Testis (tissue), 5 donors: ENCODE measurements at places on chromosomes 2 and 18.

GRCh38 chr2:19860022-19860421, 41.8 kb downstream of the TTC32 start:
- DNase-seq, result no peak

DNA sequence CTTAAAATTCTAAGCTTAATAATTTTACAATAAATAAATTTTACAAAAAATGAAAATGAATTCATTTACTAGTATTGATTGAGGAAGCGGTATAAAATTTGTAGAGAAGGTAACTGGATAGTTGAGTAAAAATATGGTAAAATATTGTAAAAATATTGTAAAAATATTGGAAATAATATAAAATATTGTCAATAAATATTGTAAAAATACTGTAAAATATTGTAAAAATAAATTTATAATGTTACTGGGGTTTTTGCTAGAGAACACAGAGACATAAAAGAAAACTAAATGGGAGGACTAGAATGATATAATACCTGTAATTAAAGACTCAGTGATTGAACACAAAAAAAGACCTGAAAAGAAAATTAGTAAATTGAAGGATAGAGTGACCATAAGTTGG, 546.3 kb upstream of the NETO1 start:
- no peak for DNase-seq

- no peak for DNase-seq
Observed at GRCh38 chr2:23953625-23954024, 13.4 kb downstream of the UBXN2A start.

DNA sequence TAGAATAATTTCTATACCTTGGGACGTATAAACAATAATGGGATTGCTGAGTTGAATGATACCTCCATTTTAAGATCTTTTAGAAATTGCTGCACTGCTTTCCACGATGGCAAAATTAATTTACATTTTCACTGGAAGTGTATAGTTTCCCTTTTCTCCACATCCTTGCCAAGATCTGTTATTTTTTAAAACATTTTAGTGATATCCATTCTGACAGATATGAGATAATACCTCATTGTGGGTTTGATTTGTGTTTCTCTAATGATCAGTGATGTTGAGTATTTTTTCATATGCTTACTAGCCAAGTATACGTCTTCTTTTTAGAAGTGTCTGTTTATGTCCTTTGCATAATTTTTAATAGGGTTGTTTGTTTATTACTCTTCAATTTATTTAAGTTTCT, 908.5 kb upstream of the CNTNAP5 start:
- DNase-seq, result no peak

DNA sequence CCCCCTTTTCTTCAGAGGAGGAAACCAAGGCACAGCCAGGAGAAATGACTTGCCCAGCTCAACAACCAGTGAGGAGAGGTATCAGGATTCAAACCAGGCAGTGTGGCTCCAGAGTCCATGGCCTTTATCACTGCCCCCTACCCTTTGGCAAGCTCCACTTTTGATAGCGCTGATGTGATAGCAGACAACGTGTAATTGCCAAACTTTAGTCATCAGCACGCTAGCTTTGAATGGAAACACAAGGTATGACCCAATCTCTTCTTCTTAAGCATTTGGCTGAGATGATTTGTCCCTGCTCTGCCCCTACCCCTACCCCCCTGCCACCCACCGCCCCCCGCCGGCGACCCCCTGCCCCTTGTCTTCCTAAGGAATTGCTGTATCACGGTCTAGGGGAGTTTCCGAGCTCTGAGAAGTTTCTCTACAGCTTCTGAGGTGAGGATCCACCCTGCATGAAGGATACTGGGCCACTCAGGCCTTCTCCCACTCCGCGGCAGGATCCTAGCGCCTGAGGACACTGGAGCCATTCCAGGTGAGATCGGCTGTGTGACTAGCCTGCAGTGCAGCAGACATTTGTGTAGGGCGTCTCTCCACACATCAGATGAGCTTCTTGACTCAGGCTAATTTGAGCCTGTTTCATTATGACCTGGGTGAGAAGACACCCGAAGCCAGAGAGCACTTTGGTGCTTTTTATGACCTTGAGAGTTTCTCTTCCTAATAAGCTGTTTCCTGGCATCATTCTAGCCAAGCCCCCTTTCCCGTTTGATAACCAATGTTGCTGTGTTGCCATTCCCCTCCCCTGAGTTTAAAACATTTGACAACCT, 75.1 kb upstream of the MAP4K4 start:
- no peak for DNase-seq

DNA sequence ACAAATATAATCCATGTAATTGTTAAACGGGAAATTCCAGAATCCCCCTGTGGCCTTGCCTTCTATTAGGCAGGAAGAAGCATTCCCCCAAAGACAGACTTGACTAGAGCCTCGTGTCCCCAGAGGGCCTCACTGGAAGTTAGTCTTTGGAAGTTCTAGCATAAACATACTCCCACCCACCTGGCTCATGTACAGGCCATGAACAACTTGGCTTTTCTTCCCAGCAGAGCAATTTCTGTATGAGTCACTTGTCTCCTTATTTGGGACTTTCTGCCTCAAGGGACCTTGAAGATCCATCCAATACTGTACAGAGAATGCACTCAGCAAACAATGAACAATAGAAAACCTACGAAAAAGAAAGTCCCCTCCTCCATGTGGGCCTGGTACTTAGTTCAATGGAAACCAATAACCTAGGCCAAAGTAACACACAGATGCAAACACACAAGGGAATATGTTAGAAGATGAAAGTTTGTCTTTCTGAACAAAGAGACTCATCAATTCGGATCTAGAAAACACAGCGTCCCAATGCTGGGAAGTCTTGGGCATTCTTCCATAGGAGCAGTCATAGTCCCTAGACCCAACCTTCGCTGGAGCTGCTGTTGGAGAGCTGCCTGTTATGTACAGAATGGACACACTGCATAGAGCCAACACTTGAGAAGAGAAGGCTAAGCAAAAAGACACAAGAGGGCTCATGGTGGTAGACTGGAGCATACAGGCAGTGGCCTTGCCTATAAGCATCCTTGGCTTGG, 303.5 kb downstream of the HRH4 start:
- DNase-seq, result peak; percentile 83

DNA sequence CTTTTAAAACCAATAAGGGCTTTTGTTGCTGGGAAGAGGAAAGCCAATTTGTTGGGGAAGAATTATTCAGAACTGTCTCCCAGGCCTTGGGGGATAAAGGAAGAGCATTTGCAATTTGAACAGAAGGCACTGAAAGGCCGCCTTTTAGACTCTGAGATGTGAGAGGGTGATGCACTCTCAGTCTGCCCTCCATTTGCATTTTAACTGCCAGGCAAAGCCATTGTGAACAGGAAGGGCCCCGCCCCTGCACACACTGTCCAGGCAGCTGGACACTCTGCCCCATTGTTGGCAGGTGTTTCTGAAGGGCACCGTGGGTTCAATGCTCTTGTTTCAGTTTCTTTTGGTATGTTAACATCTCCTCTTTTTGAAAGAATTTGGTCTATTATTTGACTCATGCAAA, 169.5 kb upstream of the COPS8 start:
- no peak for DNase-seq

- DNase-seq, result no peak
Observed at GRCh38 chr2:9889812-9890261, 46.6 kb downstream of the TAF1B start.

GRCh38 chr18:73549236-73549635, 598.4 kb downstream of the FBXO15 start:
- no peak for DNase-seq

DNA sequence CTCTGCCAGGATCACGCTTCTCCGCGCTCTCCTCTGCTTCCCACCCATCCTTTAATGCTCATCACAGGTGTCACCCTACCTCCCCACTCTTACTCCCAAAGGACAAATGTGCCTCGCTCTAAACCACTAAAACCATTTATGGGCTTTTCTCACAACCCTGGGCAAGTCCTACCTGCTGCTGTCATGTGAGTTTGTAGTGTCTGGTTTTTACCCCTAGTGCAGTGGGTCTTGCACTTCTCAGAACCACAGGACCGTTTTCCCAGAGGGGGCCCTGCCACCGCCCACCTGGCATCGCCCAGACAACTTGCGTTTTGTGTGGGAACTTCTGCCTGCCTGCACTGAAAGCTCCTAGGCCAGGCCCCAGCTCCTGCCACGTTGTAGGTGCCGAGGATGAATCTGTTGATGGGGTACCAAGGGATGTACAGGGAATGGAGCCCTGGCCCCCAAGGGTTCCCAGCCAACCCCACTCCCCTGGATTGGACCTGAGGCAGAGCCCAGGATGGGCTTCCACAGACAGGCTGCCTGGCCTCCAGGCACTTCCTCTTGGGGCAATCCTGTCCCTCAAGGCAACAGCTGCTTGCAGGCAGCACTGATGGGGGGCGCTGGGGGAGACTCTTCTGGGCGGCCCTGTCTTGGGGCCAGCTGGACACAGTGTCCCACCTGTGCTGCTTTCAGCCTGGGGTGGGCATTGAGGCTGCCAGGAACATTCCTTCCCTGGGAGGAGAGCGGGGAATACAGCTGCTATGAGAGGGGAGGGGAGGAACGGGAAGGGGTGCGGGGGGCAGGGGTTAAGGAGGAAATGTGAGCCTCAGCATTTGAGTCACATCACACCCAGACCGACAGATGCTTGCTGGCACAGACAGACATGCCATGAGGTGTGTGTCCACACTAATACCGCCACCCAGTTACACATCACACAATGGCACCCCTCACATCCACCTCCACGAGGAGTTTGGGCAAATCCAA, 176.3 kb downstream of the ZFP36L2 start:
- no peak for DNase-seq

GRCh38 chr2:121129692-121130091, 155.3 kb downstream of the TFCP2L1 start:
- no peak for DNase-seq

- no peak for DNase-seq
Observed at GRCh38 chr2:37427241-37427640, 82.8 kb downstream of the QPCT start.

DNA sequence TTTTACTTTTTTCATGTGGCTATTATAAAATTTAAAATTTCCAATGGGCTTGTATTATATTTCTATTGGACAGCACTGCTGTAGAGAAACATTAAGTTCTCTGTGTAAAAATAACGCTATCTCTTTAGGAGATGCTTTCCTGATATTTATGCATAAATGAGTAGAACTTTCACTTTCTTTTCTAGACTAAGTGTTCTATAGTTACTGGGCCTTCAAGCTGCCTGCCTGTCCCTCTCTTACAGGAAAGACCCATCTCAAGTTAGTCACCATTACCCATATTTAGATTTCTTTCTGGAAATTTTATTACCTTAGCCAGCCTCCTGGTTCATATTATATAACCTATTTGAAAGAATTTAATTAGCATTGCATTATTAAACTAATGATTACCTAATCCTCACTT, 4.8 kb downstream of the ITGA4 start:
- DNase-seq, result no peak
